ENCODE measurements at places on chromosomes 12 and 14.

- no peak for DNase-seq
These were observed 28.2 kb upstream of the LRP1-AS start for GRCh38 chr12:57175428-57176138.

DNA sequence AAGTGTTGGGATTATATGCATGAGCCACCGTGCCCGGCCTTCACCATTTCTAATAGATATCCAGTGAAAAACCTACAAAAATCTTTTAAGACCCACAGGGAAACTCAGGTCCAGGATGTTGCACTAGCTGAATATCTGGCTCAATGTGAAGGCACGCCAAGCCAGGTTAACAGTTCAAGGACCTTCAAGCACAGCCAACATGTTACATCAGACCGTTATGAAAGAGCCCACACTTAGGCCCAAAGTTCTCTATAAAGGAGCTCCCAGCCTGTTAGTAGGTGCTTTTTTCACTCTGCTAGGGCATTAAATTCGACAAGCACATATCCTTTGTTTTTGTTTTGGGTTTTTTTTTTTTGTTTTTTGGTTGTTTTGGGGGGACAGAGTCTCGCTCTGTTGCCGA lies 69.0 kb downstream of the OTX2 start:
- DNase-seq = no peak

GRCh38 chr14:73740618-73741326 lies 26.6 kb upstream of the PNMA1 start:
- no peak for DNase-seq

GRCh38 chr14:99125616-99126431 lies 146.2 kb downstream of the BCL11B start:
- DNase-seq = peak; percentile 67

GRCh38 chr12:8831116-8831515 lies 8.7 kb downstream of the A2ML1 start:
- DNase-seq = no peak

DNA sequence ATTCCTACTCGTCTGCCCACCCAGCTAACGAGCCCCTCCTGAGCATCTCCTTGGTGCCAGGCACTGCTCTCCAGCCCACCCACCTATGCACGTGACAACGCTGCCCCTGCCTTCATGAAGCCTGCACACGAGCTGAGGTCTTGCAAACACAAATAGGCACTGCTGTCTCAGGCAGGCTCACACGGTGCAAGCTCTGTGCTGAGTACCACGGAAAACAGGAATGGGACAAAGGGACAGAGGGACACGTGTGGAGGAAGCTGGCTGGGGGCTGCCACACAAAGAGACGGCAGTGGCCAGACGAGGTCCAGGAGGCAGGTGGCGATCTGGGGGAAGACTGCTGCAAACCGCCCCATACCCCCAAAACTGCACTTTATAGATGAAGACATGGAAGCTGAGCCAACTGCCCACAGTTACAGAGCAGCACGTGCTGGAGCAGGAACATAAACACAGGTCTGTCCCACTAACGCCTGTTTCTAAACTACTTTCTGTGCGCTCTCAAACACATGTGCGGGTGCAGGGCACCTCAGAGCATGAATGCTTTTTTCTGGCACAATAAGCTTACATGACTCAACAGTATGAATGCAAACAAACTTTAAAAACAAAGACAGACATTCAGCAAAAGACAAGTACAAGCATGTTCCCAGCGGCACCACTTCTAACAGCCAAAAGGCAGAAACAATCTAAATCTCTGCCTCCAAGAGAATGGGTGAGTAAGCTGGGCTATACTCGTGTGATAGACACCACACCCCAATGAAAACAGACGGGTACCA lies 64.5 kb downstream of the AMN start:
- DNase-seq = no peak
